ENCODE measurements at places on chromosomes 5 and 9.

DNA sequence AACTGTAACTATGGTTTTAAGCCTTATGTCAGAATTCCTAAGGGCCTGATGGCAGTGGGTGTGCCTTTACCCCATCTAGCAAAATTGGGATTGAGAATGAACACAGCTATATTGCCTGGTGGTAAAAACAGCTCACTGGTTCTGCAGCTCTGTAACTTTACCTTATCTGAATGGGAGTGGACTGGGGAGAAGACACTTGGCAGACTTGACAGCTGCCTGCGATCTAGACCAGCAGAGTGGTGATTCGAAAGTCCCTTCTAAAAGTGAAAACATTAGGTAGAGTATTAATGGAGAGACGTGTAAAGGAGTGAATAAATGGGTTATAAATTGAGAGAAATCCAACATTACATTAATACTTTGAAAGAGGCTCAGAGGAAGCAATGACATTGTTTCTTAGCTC lies 289.1 kb upstream of the EDIL3 start:
- no peak for DNase-seq

- DNase-seq, result no peak
These were observed 28.2 kb downstream of the EXOC3 start for GRCh38 chr5:470961-471749.

DNA sequence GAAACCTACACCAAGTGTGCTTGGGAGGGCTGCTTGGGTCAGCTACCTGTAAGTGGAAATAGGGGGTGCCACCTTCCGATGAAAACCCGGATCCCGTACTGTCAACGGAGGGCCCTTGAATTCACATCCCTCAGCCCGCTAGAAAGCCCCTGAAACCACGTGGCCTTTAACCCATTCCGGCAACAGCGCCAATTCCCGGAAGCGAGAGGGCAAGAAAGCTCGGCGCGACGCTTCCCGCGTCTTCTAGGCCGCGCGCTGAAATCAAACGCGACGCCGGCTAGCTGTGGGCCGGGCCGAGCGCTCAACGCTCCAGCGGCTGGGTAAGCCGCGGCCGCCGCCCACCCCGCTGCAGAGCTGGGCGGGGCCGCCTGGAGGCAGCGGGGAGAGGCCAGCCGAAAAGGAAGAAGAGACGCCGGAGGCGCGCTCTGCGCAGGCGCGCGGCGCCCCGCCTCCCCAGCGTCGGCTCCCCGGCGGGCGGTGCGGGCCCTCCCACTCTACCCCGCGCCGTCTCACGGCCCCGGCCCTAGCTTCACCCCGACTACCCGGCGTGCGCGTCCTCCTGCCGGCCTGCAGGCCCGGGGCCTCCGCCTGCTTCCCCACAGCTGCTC lies at the start of gene KIF2A:
KIF2A (plus strand) TSS at position 492 of the 608 bp plus-strand sequence. CDS start 267 bp downstream, outside the sequence.
- peak; percentile 99 for DNase-seq

DNA sequence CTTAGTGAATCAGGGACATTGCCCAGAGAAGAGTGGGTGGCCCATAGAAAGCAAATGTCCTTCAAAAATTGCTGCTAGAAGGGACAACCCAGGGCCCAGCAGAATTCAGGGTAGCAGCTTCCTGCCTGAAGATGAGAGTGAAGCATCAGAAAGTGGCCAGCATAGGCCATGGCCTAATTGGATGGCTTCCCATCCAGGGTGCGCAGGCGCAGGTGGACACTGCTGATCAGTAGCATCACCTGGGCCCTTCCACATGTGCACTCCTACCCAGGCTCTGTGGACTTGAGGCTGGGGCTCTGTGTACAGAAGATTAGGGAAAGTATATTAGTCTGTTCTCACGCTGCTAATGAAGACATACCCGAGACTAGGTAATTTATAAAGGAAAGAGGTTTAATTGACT lies 58.6 kb upstream of the GARNL3 start:
- DNase-seq, result no peak

DNA sequence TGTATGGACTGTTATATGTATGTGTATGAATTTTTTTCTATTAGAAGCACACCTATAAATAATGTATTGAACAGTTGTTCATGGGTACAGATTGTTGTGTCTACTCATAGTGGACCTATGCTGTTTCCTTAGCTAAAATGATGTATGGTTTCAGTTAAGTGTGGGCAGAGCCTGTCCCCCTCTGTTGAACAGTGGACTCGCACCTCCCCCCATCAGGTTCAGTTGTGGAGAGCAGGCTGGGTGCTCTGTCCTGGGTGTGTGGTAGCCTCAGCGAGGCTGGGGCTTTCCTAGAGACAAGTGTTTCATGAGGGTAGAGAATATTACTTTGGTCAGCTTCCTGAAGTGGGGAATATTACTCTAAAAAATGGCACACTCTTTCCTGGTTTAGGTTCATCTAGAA lies 47.4 kb upstream of the LRRTM2 start:
- DNase-seq, result no peak

GRCh38 chr9:126536841-126537465 lies 76.8 kb upstream of the LMX1B start:
- no peak for DNase-seq

DNA sequence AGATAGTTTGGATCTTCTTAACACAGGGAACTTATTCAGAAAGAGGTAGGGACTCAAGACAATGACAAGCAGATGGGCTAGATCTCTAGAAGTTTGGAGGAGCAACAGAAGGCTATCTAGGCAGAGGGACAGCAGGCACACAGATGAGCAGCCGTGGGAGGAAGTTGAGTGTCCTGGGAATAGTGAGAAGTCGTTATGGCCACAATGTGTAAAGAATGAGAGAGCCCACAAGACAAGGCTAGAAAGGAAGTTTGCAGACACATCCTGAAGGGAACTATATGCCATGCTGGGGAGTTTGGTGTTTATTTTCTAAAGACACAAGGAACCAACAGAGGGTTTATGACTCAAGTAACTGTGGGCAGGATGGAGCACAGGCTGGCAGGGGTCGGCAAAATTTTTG lies 160.6 kb downstream of the PALM2AKAP2 start:
- DNase-seq, result no peak

- no peak for DNase-seq
These were observed 39.4 kb upstream of the ERCC6L2 start for GRCh38 chr9:95836072-95836471.

GRCh38 chr9:89179540-89179894 lies 899 bp upstream of the SHC3 start:
- DNase-seq, result no peak

GRCh38 chr5:145743396-145744061 lies 91.6 kb downstream of the PRELID2 start:
- DNase-seq, result no peak

- no peak for DNase-seq
These were observed 88.7 kb upstream of the FAM169A start for GRCh38 chr5:74954919-74955318.

GRCh38 chr9:35341585-35341984 lies 148.3 kb upstream of the RUSC2 start:
- no peak for DNase-seq

DNA sequence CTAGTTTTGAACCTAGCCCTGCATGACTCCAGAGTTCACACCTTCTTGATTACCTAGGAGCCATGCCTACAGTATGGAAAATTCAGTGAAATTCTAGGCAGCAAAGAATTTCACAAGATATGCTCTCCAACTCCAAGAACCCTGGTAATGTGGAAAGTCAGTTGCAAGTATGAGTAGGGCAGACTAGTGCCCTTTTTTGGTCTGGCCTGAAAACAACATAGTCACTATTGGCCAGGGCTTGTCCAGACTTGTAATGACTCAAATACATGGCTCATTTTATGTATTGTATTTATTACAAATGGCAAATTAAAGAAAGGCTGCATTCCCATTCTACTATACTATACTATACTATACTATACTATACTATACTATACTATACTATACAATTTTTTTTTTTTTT lies 160.4 kb downstream of the ESM1 start:
- no peak for DNase-seq

DNA sequence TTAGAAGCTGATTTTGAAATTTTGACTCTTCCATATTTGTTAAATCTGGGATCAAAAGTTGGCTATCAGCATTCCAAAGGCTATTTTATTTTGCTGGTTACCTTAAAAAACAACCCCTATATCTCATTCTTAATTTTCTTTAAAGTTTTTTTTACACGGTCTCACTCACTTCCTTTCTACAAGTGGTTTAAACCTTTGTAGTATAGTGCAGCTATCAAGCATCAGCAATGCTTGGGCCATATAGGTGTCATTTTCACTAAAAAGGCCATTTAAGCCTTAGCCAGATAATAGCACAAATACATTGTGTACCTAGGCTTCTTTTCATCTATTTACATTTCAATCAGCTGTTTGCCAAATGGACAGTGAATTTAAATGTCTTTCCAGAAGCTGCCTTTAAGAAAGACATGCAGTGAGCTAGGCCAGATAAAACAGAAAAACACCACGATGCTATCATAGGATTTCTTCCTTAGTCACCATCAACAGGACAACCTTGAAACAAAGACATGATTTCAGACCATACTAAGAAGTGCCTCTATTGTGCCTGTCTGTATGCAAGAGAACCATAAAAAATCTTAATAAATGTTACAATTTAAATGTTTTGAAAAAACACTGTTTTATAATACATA lies 104.2 kb downstream of the RAPGEF6 start:
- no peak for DNase-seq

- DNase-seq, result no peak
These were observed 49.2 kb upstream of the FBN2 start for GRCh38 chr5:128587275-128587674.

DNA sequence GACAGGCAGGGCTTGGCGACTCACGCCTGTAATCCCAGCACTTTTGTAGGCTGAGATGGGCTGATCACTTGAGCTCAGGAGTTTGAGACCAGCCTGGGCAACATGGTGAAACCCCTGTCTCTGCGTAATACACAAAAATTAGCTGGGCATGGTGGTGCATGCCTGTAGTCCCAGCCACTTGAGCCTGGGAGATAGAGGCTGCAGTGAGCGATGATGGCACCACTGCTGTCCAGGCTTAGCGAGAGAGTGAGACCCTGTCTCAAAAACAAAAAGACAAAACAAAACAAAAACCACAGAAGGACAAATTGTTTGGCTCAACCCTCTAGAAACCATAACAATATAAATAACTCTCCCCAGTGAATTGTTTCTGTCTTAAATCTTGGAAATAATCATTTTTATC lies 92.6 kb upstream of the ERBIN start:
- no peak for DNase-seq

- DNase-seq, result no peak
These were observed 693.3 kb downstream of the DTWD2 start for GRCh38 chr5:118295045-118295444.

- DNase-seq, result no peak
These were observed 280.6 kb upstream of the EFNA5 start for GRCh38 chr5:107951309-107951708.

- no peak for DNase-seq
These were observed 19.0 kb downstream of the NAA35 start for GRCh38 chr9:85959955-85960354.

DNA sequence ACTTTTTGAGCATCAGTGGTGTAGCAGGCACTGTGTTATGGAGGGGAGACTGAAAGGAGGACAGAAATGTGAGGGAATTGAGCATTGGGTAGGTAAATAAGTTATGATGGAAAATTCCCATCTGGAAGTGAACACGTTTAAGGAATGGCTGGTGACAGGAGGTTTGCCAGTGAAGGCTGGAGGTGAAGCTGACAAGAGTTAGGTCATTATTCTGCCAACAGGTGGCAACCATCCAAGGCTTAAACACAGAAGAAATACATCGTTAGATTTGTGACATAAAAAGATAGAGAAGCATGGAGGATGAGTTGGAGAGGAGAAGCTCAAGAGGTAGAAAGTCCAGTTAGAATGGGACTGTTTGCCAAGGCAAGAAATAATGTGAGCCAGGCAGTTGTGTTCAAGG lies 455.3 kb upstream of the SGCD start:
- DNase-seq, result no peak

DNA sequence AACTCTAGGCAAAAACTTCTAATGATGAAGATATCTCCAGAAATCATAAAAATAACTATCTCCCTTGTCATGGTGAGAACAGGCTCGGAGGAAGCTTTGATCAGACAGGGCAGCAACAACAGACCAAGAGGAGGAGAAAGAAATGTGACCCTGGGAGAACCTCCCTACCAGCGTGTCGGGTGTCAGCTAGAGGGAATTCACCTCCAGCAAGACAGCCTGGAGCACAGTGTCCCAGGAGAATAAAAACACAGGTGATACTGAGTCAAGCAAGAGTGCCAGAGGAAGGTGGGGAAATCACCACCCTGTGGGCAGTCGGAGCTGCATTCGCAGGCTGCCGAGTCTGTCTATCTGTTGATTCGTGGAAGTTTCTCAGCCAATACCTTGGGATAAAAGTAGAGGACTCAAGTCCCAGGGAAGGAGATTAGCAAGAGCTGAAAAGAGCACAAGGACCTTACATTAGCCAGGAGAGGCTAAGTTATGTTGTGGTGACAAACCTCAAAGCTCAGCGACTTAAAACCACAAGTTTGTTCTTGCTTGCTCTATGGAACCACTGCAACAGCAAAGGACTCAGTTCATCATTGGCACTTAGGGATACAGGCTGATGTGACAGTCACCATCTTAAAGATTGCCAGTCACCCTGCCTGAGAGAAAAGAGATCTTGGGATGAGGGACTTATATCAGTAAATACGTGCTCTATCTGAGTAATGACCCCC lies 598.3 kb downstream of the CCDC171 start:
- DNase-seq, result no peak

- peak; percentile 30 for DNase-seq
These were observed 102.4 kb upstream of the PARP8 start for GRCh38 chr5:50564079-50564478.

GRCh38 chr5:157476702-157477408 lies 16.8 kb downstream of the NIPAL4 start:
- DNase-seq, result no peak

DNA sequence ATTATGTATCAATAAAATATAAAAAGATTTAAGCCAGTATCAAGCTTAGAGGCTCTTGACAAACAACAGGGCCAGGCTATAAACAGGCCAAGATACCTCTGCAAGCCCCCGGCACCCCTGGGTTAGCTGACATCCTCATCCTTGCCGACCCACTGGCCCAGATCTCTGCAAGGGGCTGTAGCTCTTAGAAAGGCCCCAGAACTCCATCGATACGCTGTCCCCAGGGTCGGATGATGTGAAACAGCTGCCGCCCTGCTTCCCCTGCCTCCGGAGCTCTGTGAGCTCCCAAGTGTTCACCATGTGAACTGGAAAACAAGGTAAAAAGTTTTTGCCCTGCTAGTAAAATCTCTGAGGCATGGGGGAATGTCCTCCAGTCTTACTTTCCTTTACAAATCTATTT lies 20.1 kb downstream of the SH3PXD2B start:
- no peak for DNase-seq

DNA sequence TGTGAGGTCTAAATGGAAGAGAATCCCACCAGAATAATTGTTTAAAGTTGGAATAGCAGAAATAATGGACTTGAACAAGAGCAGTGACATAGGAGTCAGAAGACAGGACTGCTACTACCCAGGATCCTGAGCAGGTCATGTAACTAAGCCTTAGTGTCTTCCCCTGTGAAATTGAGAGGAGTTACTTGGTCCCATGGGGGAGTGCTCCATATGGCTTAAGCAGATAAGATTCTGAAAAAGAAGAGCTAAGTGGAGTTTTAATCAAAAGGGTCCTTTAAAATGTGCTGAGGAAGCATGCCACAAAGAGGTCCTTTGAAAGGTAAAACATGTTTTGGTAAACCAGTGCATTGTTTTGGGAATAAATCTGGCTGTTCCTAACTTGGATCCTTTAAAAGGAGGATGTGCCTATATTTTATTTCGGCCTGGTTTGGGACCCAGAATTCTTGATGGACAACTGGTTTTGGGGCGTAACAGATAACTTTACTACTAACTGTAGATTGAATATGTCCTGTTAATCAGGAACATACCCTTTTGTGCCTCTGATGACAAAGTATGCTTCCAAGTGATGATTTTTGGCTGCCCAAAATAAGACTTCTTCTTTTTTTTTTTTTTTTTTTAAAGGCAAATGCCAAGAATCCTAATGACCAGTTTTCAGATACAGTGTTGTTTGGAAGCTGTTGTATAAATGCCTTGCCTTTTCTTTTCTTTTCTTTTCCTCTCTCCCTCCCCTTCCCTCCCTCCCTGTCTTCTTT lies 5.7 kb downstream of the RCL1 start:
- DNase-seq, result no peak
